ENCODE measurements at places on chromosomes 2 and 18.

DNA sequence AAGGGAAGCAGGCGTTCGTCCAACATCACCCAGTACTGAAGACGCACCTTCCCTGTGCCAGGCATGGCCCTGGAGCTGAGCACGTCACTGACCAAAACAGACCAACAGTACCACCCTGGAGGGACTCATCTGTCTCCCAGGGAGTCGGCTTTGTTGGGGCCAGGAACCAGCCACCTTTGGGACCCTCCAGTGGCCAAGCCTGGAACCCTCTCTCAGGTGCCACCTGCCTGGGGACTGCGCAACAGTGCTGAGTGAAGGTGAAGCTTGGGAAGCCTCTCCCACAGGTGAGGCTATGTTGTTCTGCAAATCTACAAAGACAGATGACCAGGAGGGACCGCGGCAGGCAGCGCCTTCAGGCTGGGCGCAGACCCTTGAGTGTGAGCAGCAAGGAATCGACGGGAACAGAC is 91.4 kb upstream of the OTOS start:
- no peak overlapping the region for H3K27ac ChIP-seq
- no peaks in the 10 kb centered on the region for H3K4me1 ChIP-seq
- H3K27me3 ChIP-seq: peaks cover 36% of the 10 kb centered on the region
- H3K4me3 ChIP-seq: no peak overlapping the region

- H3K27ac ChIP-seq: no peak overlapping the region
- DNase-seq: no peak
- no peaks in the 10 kb centered on the region for H3K27me3 ChIP-seq
- no peaks in the 10 kb centered on the region for H3K4me1 ChIP-seq
These were observed 265.6 kb downstream of the TMX3 start for GRCh38 chr18:68449292-68449691.

DNA sequence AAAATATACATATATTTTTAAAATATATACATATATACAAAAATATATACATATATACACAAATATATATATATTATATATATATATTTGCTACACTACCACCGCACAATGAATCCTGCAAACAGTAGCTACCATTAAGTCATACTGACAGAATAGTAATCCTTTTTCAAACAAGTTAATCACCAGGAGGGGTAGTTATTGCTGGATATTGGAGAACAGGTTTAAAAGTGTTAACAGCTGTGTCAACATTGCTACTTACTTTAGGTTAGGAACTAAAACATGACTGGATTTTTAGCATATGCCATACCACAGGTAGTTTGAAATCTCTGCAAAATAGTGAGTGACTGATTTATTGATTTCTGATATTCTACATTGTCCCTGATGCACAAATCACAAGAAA is 529.1 kb upstream of the CDH7 start:
- H3K36me3 ChIP-seq: no peaks in the 10 kb centered on the region
- no peak overlapping the region for H3K4me3 ChIP-seq
- H3K4me1 ChIP-seq: no peaks in the 10 kb centered on the region
- DNase-seq: no peak
- H3K27me3 ChIP-seq: no peaks in the 10 kb centered on the region
- no peak overlapping the region for H3K27ac ChIP-seq

DNA sequence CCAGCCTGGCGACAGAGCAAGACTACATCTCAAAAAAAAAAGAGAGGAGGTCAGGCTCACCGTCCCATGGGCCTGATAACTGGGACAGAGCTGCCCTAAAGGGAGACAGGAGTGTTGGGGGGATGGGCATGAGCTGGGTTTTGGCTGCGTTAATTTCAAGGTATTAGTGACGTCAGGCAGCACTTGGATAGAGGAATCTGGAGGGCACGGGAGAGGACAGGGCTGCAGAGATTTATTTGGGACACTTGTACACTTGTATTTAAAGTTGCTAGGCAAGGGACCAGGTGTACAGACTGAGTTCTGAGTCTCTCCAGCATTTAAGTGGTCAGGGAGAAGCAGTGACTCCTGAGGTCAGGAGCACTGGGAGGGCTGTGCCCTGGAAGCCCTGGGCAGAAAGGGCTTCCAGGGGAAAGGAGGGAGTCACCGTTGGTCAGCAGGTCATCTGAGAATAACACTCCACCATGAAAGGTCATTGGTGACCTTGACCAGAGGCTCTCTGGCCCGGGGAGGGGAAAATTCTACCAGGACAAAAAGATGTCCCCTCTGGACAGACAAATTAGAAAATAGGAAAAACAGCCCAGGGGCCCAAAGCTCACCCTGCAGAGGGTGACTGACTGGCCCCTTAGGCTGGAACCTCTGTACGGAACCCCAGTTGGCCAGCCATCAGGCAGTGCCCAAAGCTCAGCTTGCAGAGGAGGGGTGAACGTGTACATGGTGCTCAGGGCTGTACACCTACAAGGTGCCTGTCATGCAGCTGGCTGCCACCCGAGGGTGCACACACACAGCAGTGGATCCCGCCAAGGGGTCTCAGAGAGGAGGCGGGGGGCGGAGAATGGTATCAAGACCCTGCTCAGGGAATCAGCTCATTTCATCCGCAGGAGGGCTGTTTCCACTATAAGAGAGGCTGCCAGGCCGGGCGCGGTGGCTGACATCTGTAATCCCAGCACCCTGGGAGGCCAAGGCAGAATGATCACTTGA is 23.0 kb upstream of the CNNM3 start:
- no peaks in the 10 kb centered on the region for H3K27me3 ChIP-seq
- H3K36me3 ChIP-seq: no peaks in the 10 kb centered on the region
- H3K4me1 ChIP-seq: peaks cover 6% of the 10 kb centered on the region
- no peak for DNase-seq
- no peak overlapping the region for H3K27ac ChIP-seq

GRCh38 chr2:231583982-231584381 is 8.7 kb upstream of the TEX44 start:
- no peak overlapping the region for H3K4me3 ChIP-seq
- no peaks in the 10 kb centered on the region for H3K36me3 ChIP-seq
- H3K4me1 ChIP-seq: no peaks in the 10 kb centered on the region
- no peak overlapping the region for H3K27ac ChIP-seq
- no peak for DNase-seq

GRCh38 chr2:122148128-122148767 is 392.8 kb downstream of the TSN start:
- no peak overlapping the region for H3K27ac ChIP-seq
- no peaks in the 10 kb centered on the region for H3K27me3 ChIP-seq
- DNase-seq: no peak
- H3K36me3 ChIP-seq: peaks cover 1% of the 10 kb centered on the region
- H3K4me1 ChIP-seq: no peaks in the 10 kb centered on the region

GRCh38 chr2:159807183-159808031 is 9.4 kb upstream of the CD302 start:
- H3K27me3 ChIP-seq: no peaks in the 10 kb centered on the region
- no peaks in the 10 kb centered on the region for H3K4me1 ChIP-seq
- H3K4me3 ChIP-seq: no peak overlapping the region
- DNase-seq: no peak
- peaks cover 31% of the 10 kb centered on the region for H3K36me3 ChIP-seq

DNA sequence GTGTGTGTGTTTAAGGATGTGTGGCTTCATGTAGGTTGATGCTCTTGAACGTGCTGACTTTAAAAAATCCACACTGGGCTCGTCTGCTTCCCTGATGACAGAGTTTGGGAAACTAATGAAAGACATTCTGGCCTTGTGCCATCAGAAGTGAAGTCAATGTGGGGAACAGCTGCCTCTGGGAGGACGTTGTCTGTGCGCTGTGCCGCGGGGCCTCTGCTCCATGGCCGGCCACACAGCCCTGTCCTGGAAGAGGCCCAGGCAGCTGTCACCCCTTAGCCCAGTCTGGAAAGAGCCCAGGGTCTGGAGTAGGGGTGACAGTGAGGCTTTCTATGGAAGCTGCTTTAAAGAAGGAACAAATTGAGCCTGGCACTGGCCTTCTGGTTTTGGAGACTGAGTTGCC is 155.8 kb downstream of the SH3RF3 start:
- H3K27ac ChIP-seq: no peak overlapping the region
- H3K4me1 ChIP-seq: no peaks in the 10 kb centered on the region
- no peak overlapping the region for H3K4me3 ChIP-seq
- DNase-seq: no peak

GRCh38 chr2:52611759-52612158 is 1155.8 kb upstream of the CHAC2 start:
- H3K4me3 ChIP-seq: no peak overlapping the region
- no peak overlapping the region for H3K27ac ChIP-seq
- H3K27me3 ChIP-seq: no peaks in the 10 kb centered on the region
- no peaks in the 10 kb centered on the region for H3K36me3 ChIP-seq

GRCh38 chr2:157339965-157340655 is 14.5 kb upstream of the ERMN start:
- no peak overlapping the region for H3K4me3 ChIP-seq
- no peak for DNase-seq
- H3K36me3 ChIP-seq: peaks cover 8% of the 10 kb centered on the region
- no peak overlapping the region for H3K27ac ChIP-seq
- no peaks in the 10 kb centered on the region for H3K27me3 ChIP-seq

GRCh38 chr18:27298214-27298804 is 113.2 kb upstream of the CHST9 start:
- H3K4me3 ChIP-seq: no peak overlapping the region
- H3K27ac ChIP-seq: no peak overlapping the region
- no peaks in the 10 kb centered on the region for H3K4me1 ChIP-seq
- DNase-seq: no peak
- no peaks in the 10 kb centered on the region for H3K27me3 ChIP-seq

- H3K36me3 ChIP-seq: no peaks in the 10 kb centered on the region
- H3K27me3 ChIP-seq: no peaks in the 10 kb centered on the region
- DNase-seq: no peak
- H3K27ac ChIP-seq: no peak overlapping the region
These were observed 111.7 kb upstream of the SCN1A start for GRCh38 chr2:166239548-166239947.

GRCh38 chr2:220585241-220585640 is 957.8 kb downstream of the SLC4A3 start:
- H3K27me3 ChIP-seq: no peaks in the 10 kb centered on the region
- no peaks in the 10 kb centered on the region for H3K4me1 ChIP-seq
- no peaks in the 10 kb centered on the region for H3K36me3 ChIP-seq

DNA sequence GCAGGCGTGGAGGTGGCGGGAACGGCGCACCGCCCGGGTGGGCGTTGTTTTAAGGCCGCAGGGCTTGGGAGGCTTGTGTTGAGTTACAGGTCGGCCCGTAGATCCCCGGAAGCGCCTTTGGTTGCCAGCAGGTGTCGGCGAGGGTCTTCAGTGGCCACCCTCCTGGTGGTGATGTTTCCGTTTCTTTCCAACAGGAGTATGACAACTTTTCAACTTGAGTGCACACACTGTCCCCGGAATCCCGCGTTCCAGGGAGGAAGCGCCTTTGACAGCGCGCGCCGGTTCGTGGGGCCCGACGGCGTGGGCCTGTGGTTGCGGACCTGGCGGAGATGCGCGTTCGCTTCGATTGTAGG is 1.0 kb upstream of the HDAC4 start:
- H3K4me1 ChIP-seq: peaks cover 31% of the 10 kb centered on the region
- no peaks in the 10 kb centered on the region for H3K27me3 ChIP-seq
- peaks cover 18% of the 10 kb centered on the region for H3K36me3 ChIP-seq
- H3K4me3 ChIP-seq: peak overlapping the region; percentile 92
- peak overlapping the region; percentile 98 for H3K27ac ChIP-seq
- DNase-seq: no peak
